ENCODE measurements at places on chromosomes 7 and 10.

- DNase-seq: peak; percentile 76
Observed at GRCh38 chr10:3783682-3784432, 1.2 kb downstream of the KLF6 start.

DNA sequence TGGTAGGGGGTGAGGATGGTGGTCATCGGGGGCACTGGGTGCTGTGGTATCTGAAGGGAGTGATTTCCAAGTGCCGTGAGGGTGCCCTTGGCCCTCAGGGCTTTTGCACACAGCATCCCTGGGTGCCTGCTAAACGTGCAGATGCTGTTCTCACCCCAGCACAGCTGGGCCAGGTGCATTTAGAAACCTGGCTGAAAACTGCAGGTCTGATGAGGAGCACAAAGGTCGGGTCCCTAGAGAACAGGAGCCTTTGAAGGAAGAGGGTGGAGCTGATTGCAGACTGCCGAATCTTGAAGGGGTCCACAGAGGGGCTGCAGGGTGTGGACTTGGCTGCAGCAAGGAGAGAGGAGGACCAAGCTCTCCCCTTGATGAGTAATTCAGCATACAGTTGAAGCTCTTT, 32.0 kb downstream of the ZMIZ1 start:
- DNase-seq: no peak

DNA sequence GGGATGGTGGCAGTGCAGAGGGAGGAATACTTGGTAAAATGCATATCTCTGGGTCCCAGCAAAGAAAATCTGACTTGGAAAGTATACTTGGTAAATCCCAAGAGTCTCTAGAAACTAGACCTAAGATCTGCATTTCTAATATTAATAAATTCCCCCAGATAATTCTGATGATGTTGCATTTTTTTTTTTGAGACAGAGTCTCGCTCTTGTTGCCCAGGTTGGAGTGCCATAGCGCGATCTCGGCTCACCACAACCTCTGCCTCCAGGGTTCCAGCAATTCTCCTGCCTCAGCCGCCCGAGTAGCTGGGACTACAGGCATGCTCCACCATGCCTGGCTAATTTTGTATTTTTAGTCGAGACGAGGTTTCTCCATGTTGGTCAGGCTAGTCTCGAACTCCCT, 97.9 kb upstream of the ANK3 start:
- no peak for DNase-seq

GRCh38 chr10:49076741-49077521, 38.4 kb downstream of the VSTM4 start:
- no peak for DNase-seq

GRCh38 chr7:4703532-4703931, 21.4 kb downstream of the FOXK1 start:
- no peak for DNase-seq

DNA sequence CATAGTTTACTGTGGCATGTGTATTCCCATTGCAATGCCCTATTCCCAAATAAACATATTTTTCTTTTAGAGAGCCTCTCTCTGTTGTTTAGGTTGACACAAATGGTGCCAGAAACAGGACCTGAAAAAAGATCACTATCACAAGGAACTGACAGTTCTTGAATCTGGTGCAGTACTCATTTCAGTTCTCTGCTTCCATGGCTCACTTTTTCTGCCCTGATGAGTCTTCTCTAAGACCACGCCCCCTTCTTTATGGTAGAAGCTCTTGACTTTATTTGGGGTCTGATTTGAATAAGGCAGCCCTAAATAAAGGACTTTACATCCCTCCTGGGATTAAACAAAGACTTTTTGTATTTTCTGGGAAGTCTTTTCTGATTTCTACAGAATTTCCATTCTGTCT, 3.5 kb upstream of the CCDC126 start:
- DNase-seq: no peak

- peak; percentile 49 for DNase-seq
Observed at GRCh38 chr7:82444220-82444909, 788 bp upstream of the CACNA2D1 start.

GRCh38 chr10:78970261-78970660, 98.5 kb upstream of the ZMIZ1 start:
- DNase-seq: peak; percentile 12
